ENCODE measurements at places on chromosomes 6 and 20.

- no peak for DNase-seq
These were observed 1.6 kb downstream of the CLVS2 start for GRCh38 chr6:122997541-122998150.

DNA sequence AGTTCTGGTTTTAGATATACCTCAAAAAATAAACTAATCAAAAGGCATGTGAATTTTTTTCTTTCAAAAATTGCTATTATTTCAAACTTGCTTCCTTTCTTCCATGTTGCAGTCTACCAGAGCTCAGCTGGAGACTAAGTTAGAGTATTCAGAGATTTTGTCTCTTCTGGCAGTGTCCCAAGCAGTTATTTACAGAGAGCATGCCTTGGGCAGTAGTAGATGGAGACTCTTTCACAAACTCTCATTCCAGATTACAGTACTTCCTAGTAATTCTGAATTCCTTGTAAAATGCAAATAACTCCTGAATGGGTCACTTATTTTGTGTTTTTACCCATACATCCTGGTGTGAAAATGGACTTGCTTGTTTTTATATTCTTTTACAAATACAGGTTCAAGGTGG is 703.4 kb downstream of the EPHA7 start:
- DNase-seq, result no peak

GRCh38 chr6:112330071-112330878 is 16.9 kb upstream of the RFPL4B start:
- no peak for DNase-seq

GRCh38 chr6:84078335-84078734 is 44.8 kb downstream of the MRAP2 start:
- no peak for DNase-seq

DNA sequence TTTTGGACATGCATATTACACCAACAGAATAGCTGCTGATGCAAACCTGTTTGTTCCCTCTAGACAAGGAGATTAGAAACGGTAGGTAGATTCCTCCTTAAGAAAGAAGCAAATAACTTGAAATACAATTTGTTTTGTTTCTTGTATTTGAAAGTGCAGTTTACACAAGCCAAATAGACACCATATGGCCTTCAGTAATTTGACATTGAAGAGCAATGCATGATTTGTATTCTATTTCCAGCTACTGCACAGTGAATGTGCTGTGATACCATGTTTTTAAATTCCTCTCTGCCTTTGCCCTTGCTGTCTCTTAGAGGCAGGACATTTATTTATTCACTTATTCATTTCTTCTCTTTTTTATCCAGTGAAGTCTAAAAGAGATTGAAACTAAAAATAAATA is 31.9 kb upstream of the ANKEF1 start:
- DNase-seq, result no peak

GRCh38 chr20:1302685-1303541 is 26.0 kb downstream of the SDCBP2 start:
- peak; percentile 47 for DNase-seq

DNA sequence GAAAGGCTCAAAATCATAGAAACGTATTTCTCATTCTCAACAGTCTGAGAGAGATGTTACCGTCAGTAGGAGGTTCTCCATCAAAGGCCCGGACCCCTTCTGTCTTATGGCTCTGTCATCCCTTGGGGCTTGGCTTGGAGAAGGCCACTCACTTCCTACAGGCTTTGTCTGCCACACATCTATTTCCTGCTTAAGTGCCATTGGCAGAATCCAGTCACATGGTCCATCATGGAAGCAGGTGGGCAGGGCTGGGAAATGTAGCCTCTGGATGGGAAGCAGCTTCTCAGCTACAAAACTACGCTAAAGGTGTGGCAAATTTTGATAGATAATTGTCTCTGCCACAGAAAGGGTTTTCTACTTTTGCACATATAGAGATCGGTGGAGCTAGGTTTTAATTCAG is 12.6 kb upstream of the ZFP64 start:
- no peak for DNase-seq

DNA sequence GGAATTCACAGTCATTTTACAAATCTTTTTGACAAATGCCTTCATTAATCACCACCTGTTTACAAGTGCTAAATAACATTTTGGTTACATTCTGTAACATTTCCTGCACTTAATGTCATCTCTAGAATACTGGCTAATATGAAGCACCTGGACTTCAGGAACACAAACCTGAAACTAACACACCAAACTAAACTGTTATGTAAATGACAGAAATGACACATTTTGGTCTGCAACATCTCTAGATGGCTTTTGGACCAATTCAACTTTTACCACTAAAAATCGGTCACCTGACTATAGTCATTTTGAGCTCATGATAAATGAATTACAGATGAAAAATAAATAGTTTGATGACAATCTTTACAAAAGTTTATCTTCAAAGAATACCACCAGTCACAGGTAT is 80.6 kb downstream of the ATG5 start:
- no peak for DNase-seq

- DNase-seq, result no peak
These were observed 50.7 kb downstream of the TGM2 start for GRCh38 chr20:38114353-38114791.

Data from RPMI8226 (cell line).